Stimulated activated CD4-positive, alpha-beta T cell treated with anti-CD3 and anti-CD28 coated beads, Interleukin-12 subunit alpha, Interleukin-12 subunit beta, amount 100 ng/mL, for 4 hours (primary cell): ENCODE measurements at places on chromosomes 5 and 9.

GRCh38 chr5:111813537-111813936, 56.5 kb upstream of the NREP start:
- no peak for DNase-seq

GRCh38 chr9:4792054-4792571, 631 bp upstream of the RCL1 start:
- DNase-seq, result no peak

DNA sequence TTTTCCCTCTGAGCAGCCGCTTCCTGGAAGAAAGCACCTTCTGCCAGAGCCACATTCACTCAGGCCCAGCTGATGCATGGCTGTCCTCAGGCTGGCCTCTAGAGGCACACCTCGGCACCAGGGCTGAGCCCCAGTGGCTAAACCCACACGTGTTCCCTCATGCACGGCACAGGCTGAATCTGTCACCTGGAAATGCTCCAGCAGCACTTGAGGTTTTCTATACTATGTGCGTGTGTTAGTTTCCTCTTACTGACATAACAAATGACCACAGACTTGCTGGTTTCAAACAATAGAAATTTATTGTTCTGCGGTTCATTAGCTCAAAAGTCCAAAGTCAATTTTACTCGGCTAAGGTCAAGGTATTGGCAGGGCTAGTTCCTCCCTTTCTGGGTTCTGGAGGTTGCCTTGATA, 141.4 kb downstream of the LRRC70 start:
- DNase-seq, result no peak

DNA sequence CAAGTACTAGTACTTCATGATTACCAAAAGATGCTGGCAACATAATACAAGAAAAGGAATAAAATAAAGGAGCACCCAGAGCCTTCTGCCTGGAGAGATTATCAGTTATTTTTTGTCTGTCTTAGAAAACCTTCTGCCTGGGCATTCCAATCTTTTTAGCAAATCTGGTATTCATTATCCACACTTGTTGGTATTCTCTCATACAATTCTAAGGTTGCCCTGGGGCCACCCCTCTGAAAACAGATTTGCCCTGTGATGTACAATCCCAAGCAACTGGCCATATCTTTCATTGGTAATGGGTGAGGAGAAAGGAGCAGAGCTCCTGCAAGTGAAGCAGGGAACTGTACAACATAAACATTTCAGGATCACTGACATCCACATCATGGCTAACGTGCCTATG, 47.8 kb downstream of the WDR41 start:
- DNase-seq, result no peak

GRCh38 chr5:79235261-79235633, 684 bp upstream of the JMY start:
- DNase-seq, result no peak

- no peak for DNase-seq
Observed at GRCh38 chr5:139760066-139761056, 35.2 kb upstream of the PSD2 start.

DNA sequence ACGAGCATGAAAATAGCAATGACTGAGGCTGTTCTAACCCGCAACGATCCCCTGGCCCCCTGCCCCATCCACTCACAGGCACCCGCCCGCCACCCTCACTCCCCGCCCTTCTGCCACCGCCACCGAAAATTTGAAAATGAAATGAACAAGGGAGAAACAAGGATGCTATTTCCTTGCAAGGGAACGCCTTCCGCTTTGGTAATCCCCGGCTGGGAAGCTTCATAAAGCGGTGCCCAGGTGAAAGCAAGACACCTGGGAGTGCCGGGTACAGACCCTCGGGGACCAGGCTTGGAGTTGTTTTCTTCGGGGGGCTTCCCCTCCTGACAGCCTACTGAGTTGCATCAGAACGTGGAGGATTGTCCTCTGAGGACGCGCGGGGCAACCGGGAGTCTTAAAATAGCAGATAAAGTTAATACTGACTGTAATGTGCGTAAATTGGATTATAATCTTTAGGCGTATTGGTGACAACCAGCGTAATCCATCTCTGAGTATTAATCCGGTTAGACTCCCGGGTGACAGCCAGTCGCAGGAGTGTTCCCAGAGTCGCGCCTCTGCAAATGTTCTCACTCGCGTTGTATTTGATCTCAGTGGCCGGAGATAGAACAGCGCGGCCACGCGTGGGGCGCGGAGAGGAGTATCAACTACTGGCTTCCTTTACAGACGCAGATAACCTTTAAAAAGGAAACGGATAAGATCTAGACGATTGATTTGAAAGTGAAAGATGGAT, 885 bp upstream of the MLLT3 start:
- peak; percentile 44 for DNase-seq
